ENCODE measurements at places on chromosomes 6 and 20.

GRCh38 chr6:4435981-4436445 lies 300.6 kb upstream of the ECI2 start:
- DNase-seq: no peak

DNA sequence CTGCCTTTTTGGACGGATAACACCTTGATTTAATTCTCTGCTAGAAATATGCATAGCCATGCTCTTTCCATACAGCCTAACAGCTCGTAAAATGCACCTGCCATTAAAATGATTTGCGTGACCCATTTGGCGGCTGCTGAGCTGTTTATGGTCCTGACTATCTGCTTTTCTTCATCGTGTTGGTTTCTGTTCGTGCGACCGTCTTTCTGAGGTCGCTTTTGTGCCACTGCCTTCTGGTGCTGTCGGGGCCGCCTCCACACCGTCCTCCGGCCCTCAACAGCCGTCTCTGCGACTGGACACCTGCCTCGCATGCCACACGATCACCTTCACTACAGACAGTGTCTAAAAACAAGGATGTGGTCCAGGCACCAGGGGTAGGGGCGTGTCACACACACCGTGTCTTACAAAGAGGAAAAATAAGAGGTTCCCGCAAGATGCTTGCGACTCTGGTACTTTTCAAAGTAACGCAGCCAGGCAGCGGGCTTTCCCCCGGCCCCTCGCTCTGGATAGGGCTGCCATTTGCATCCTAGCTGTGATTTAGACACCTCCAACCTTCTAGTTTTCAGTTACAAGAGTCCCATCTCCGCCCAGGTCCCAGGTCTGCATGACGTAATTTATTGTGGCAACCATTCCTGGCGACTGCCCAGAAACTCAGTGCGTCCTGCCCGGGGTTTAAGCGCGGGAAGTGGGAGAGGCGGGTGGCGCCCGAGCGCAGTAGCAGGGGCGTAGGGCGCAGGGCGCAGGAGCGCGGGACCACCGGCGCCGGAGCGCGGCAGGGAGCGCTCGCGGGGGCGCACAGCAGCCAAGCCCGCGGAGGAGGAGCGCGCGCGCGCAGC lies at the start of gene STMND1:
TSS of gene STMND1 (plus strand) at position 629 of the 836 bp plus-strand sequence. CDS start 208 bp downstream, outside the sequence.
- DNase-seq: no peak

- no peak for DNase-seq
Observed at GRCh38 chr6:44593539-44593944, 206.0 kb downstream of the CDC5L start.

DNA sequence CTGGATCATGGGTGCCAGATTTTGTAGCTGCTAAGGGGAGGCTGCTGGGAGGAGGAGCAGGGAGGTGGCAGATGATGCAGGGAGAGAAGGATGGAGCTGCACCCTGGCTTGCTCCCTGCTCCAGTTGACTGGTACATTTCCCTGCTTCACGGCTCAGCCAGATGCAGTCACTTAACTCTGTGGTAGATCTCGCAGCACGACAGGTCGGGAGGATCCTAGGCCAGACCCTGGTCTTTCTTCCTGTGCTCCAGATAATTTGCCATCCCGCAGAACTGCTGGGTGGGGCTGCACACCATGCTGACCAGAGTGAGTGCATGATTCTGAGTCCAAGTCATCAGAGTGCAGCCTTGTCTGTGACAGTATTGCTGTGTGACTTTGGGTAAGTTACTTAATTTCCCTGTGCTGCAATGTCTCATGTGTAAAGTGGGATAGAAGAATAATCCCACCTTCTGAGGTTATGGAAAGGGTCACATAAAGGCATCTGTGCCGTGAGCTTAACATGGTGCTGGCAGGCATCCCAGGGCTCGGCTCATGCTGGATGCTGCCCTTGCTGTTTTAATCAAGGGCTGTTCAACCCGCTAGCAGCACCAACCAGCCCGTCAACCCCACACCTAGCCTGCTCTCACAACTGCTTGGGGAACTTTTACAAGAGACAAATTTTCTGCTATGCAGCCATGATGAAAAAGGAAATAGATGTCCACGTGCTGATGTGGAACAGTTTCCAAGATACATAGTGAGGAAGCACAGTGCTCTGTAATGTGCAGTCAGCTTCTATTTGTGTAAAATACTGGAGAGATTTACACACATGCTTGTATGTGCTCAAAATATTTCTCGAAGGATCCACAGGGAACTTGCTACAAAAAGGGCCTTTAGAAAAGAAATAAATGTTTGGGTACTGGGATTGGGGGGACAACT lies 257.9 kb downstream of the CDH26 start:
- no peak for DNase-seq

GRCh38 chr6:85971238-85971637 lies 328.6 kb upstream of the SYNCRIP start:
- no peak for DNase-seq

GRCh38 chr6:109322825-109323224 lies 59.4 kb downstream of the CD164 start:
- DNase-seq: no peak

GRCh38 chr6:166697113-166697512 lies 70.1 kb upstream of the RPS6KA2 start:
- no peak for DNase-seq

GRCh38 chr6:105204768-105205167 lies 25.0 kb upstream of the POPDC3 start:
- no peak for DNase-seq

- DNase-seq: no peak
Observed at GRCh38 chr6:108114841-108115597, 40.5 kb upstream of the OSTM1 start.

- no peak for DNase-seq
Observed at GRCh38 chr20:19510611-19511010, 247.4 kb upstream of the RIN2 start.

GRCh38 chr6:37077905-37078296 lies 72.4 kb downstream of the FGD2 start:
- DNase-seq: no peak

GRCh38 chr6:2035046-2035445 lies 210.4 kb downstream of the GMDS start:
- no peak for DNase-seq

GRCh38 chr6:20441921-20442320 lies 40.2 kb downstream of the E2F3 start:
- DNase-seq: no peak

DNA sequence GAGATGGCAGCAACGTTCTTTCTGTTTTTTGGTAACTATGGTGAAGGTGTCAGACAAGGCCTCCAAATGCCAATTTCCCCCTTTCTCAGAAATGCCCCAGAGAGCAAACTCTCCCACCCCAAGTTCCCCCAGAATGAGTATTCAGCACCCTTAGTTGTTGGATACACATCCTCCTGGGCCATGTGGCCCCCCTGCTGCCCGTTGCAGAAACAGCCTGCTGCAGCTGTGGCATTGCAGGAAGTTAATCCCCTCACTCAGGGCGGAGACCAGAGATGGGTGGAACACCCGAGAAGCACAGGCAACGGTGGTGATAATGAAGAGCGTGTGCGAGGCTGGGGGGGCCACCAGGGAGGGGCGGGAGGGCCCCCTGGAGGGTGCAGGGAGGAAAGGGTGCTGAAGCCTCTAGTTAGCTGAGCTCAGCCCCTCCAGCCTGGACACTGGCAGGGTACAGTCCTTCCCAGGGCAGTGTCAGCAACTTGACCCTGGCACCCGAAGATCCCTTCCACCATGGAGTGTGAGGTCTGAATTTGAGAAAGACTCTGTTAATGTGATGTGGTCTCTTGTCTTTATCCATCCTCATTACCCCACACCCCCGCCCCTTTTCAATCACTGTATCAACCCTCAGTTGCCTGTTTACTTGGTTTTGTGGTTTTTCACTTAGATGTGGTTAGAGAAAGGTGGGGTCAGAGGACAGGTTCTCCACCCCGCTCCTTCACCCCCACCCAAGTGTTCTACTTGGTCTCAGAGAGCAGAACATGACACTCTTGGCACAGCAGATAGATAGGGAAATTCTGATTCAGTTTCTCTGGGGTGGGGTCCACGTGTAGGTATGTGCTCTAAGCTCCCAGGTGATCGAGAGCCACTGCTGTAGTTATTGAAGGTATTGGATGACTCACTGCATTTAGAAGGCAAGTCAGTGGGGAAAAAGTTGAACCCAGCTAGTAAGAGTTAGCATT lies 208.8 kb upstream of the SUPT3H start:
- peak; percentile 25 for DNase-seq

- no peak for DNase-seq
Observed at GRCh38 chr20:33560026-33560425, 70.1 kb downstream of the CBFA2T2 start.

DNA sequence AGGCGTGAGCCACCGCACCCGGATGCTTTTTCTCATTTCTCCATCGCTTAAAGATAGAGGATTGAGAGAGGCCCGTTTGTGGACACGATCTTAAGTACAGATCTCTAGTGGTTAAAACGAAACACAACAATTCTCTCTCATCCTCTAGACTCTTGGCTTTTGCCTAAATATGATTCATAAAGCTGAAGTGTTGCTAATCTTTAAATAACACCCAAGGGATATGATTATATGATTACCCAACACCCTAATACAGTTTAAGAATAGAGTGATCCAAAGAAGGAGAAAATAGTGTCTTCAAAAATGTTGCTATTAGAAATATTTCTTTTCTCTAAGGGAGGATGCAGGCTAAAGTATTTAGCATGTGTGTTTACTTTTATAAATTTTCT lies 50.4 kb downstream of the MTHFD1L start:
- DNase-seq: no peak

GRCh38 chr6:26232940-26233648 lies 131.9 kb upstream of the BTN3A2 start:
- no peak for DNase-seq

- DNase-seq: no peak
Observed at GRCh38 chr6:126300126-126300525, 39.8 kb upstream of the CENPW start.

GRCh38 chr6:62441182-62441581 lies 155.2 kb upstream of the KHDRBS2 start:
- no peak for DNase-seq

DNA sequence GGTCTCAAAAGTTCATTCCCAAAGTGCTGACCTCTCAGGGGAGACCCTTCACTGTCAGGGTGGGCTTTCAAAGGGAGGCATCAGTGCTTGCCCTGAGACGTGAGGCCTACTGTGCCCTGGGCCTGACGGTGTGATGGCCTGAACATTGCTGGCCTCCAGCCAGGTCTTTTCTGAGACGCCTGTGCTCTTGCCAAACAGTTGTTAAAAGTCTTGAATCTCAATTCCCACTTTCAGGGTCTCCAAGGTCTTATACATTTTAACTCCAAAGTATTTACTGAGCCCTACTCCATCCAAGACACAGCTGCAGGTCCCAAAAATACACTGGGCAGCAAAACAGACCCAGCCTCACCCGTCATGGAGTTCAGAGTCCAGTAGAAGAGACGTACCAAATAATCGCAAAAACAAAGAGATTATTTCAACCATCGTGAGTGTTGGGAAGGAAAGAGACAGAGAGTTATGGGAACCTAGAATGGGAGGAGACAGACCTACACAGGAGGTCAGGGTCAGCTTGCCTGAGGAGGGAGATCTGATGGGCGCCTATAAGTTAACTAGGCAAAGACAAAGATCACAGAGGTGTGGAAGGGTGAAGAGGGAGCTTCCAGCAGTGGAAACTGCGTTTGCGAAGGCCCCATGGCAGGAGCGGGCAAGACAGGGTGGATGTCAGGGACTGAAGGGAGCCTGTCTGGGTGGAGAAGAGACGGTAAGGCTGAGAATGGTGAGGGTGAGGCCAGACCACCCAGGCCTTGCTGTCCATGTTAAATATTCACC lies 446.3 kb downstream of the PREX1 start:
- no peak for DNase-seq

GRCh38 chr20:62921119-62921687 lies 5.1 kb downstream of the DIDO1 start:
- no peak for DNase-seq

GRCh38 chr20:35791821-35792220 lies 20.0 kb downstream of the PHF20 start:
- no peak for DNase-seq

- no peak for DNase-seq
Observed at GRCh38 chr6:80449726-80450125, 343.3 kb downstream of the BCKDHB start.

- DNase-seq: no peak
Observed at GRCh38 chr6:32191696-32192607, 491 bp downstream of the GPSM3 start.

GRCh38 chr6:88298066-88298845 lies 132.1 kb upstream of the CNR1 start:
- DNase-seq: no peak

GRCh38 chr6:31110825-31111582 lies 1.4 kb downstream of the C6orf15 start:
- no peak for DNase-seq

DNA sequence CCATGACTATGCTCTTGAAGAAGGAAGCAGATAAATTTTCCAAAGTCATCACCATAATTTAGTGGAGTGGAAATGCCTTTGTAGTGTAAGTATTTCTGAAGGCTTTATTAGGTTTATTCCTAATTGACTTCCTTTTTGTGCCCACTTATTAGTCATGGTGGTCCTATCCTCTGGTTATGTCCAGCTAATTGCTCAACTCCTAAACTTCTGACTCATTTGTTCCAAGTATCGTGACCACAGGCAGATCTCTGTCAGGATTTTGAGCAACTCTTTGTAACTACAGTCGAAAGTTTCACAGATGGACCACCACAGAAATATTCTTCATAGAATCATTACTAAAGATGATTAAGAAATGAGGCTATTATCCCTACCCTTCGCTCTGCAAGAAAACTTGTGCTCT lies 315.6 kb upstream of the PTCHD4 start:
- no peak for DNase-seq

- no peak for DNase-seq
Observed at GRCh38 chr6:26122005-26122388, 34.8 kb downstream of the HFE start.

- no peak for DNase-seq
Observed at GRCh38 chr20:3209946-3210317, 634 bp downstream of the ITPA start.

- DNase-seq: no peak
Observed at GRCh38 chr6:139757784-139758183, 383.3 kb upstream of the CITED2 start.

- DNase-seq: no peak
Observed at GRCh38 chr6:108113557-108114519, 39.3 kb upstream of the OSTM1 start.

GRCh38 chr6:100472674-100473073 lies 8.0 kb upstream of the SIM1 start:
- no peak for DNase-seq

GRCh38 chr6:20024978-20025377 lies 187.3 kb downstream of the MBOAT1 start:
- no peak for DNase-seq

- no peak for DNase-seq
Observed at GRCh38 chr20:36937402-36937770, 14.1 kb downstream of the SAMHD1 start.
